ENCODE measurements at places on chromosomes 13 and 19. TPM values are rescaled to one million over a fixed set of nuclear protein-coding genes. Genes with fewer than 3 reads are reported as not detected.

The OSCAR gene
- total RNA-seq: 1.5 TPM

The SCAMP4 gene
- total RNA-seq: 35.2 TPM

The ARRDC5 gene
- 8.8 TPM for total RNA-seq

The ICAM4 gene
- 1.2 TPM for total RNA-seq

The CALR3 gene
- not detected for total RNA-seq

The SMIM44 gene
- not detected for total RNA-seq

The FXYD7 gene
- total RNA-seq: 6.5 TPM

The ADAMTSL5 gene
- total RNA-seq: 1.8 TPM

The PLK5 gene
- not detected for total RNA-seq

The KLF2 gene
- total RNA-seq: 193 TPM

The RNF225 gene
- total RNA-seq: 0.94 TPM

The ZSCAN5C gene
- total RNA-seq: not detected

The KLK8 gene
- not detected for total RNA-seq

The OR7A17 gene
- total RNA-seq: not detected

The LGALS13 gene
- not detected for total RNA-seq

The FSTL3 gene
- total RNA-seq: 2.6 TPM

The LIM2 gene
- total RNA-seq: not detected

The TMPRSS9 gene
- 0.22 TPM for total RNA-seq

The DACH1 gene
- total RNA-seq: not detected

The PTPRH gene
- total RNA-seq: not detected

The PTH2 gene
- not detected for total RNA-seq

The SIGLECL1 gene
- total RNA-seq: not detected

The ZNF724 gene
- total RNA-seq: 13.8 TPM

The ERFL gene
- 4.3 TPM for total RNA-seq

The CRB3 gene
- 3.5 TPM for total RNA-seq

Measured in activated naive CD8-positive, alpha-beta T cell treated with anti-CD3 and anti-CD28 coated beads, Interleukin-2, amount 10 ng/mL, durations not matched to agents 7 days and 5 days (primary cell).